ENCODE measurements at places on chromosomes 4 and X.

DNA sequence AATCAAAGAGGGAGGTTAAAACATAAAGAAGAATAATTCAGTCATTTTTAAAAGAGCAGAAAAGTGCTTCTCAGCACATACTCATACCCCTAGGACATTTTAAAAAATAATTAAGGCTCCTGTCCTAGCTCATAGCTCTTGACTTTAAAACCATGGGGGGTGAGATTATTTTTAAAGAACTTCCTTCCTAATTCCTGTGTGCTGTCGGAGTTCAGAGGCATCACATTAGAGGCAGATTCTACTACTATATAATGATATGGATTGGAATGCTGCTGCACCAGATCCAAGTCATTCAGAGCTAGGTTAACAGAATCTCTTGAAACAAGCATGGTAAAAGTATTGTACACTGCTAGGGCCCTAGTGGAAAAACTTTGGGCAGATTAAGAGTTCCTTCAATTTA, 456.5 kb upstream of the ADGRL3 start:
- DNase-seq, result no peak

- no peak for DNase-seq
These were observed 175.8 kb upstream of the NPY2R start for GRCh38 chr4:155032521-155033229.

GRCh38 chr4:135429528-135429927, 1227.9 kb upstream of the PABPC4L start:
- DNase-seq, result no peak

DNA sequence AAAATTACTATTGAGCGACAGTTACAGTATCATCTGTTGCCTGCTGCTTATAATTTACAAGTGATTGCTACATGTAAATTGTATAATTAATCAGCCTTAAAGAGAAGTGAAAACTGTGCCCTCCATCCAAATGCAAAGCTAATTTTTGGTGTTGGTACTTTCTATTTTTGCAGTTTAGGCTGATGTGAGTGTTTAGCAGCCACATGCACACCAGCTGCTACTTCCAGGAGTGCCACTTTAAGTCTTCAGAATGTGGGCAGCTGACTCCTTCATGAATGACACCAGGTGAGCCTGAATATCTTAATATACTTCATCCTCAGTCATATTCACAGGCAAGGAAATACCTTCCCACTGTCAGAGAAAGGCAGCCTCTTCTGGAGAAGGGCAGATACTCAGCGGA, 149.8 kb upstream of the RASGEF1B start:
- DNase-seq, result no peak
